Suprapubic skin (tissue), 4 donors: ENCODE measurements at places on chromosomes 16 and 17. TPM values are rescaled to one million over a fixed set of nuclear protein-coding genes. Genes with fewer than 3 reads are reported as not detected.

DNA sequence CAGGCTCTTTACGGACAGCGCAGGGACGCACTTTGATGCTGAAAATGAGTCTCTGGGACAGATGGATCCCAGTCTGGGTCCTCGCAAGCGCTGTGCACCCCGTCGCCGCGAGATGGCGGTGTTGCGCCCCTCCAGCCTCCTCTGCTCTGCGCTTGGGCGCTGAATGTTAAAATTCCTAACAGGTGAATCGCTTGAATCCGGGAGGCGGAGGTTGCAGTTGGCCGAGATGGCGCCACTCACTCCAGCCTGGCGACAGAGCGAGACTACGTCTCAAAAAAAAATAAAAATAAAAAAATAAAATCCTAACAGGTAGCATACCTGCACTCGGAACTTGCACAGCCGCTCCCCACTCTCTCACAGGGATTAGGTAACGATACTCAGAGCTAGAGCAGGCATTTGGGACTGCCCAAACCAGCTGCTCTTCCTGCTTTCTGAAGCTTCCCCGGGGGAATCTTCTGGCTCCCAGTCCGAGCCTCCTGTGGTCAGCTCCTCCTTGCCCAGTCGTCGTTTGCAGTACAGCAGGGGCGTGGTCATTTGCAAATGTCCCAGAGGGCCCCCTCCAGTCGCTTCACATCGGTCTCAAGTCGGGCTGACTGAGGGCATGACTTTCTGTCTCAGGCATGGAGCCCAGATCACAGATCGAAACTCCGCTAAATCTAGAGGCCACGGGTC lies 26.2 kb upstream of the OSGIN1 start:
- no peak for DNase-seq

- DNase-seq, result no peak
These were observed 248.8 kb downstream of the HS3ST3A1 start for GRCh38 chr17:13352747-13353415.

GRCh38 chr17:63528183-63528582 lies 5.0 kb downstream of the KCNH6 start:
- DNase-seq, result no peak

- DNase-seq, result no peak
These were observed 65.1 kb downstream of the WSCD1 start for GRCh38 chr17:6135236-6135635.

GRCh38 chr16:67022531-67023214 lies 6.3 kb upstream of the CBFB start:
- DNase-seq, result no peak

GRCh38 chr16:69444873-69445517 lies 20.6 kb downstream of the CYB5B start:
- DNase-seq, result no peak

DNA sequence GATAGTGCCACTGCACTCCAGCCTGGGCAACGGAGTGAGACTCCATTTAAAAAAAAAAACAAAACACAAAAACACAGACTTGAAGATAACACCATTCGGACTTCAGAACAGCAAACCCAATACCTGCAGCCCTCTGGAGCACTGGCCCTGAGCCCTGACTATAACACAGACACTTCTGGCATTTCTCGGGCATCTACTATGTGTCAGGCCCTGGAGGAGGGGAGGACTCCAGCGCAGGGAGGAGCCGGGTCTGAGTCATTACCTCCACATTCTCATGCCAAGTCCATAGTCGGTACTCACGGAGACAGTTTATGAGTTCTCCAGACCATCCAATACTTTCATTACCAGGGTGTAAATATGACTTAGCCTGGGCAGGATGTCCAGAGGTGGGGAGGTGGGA lies 48.8 kb downstream of the PITPNM3 start:
- DNase-seq, result peak; percentile 54

GRCh38 chr16:27839419-27839818 lies 224.1 kb downstream of the GSG1L start:
- DNase-seq, result no peak

- no peak for DNase-seq
These were observed 24.6 kb downstream of the MARF1 start for GRCh38 chr16:15618392-15618791.

DNA sequence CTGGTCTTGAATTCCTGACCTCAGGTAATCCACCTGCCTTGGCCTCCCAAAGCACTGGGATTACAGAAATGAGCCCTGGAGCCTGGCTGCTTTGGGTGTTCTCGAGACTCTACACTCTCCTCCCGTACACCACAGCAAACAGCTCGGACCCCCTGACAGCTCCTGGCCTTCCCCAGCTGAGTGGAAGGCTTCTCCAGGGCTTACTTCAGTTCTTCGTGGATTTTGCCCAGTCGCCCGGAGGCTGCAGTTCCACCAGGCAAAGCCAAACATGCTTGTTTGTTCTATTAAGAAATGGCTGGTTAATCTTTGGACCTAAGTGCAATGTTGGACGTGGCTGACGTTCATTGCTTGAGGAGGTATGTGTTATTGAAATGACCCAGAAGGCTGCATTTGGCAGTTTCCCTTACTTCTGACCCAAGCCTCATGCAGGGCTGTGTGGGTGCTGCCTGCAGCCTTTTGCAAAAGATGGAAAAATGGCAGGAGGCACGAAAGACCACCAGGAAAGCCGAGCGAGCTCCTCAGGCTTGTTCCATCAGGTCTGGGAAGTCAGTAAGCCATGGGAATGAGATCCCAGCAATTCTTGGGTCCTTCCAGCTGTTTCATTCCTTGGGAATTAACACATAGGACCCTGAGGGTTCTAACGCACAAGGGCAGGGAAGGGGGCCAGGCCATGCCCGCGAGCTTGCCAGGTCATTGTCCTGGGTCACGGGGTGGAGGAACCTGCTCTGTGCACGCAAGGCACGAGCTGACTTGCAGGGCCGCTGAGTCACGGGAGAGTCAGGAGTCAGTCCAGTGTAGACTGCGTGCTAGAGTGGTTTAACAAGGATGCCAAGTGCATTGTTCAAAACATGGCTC lies 23.9 kb upstream of the KLHDC4 start:
- DNase-seq, result no peak

DNA sequence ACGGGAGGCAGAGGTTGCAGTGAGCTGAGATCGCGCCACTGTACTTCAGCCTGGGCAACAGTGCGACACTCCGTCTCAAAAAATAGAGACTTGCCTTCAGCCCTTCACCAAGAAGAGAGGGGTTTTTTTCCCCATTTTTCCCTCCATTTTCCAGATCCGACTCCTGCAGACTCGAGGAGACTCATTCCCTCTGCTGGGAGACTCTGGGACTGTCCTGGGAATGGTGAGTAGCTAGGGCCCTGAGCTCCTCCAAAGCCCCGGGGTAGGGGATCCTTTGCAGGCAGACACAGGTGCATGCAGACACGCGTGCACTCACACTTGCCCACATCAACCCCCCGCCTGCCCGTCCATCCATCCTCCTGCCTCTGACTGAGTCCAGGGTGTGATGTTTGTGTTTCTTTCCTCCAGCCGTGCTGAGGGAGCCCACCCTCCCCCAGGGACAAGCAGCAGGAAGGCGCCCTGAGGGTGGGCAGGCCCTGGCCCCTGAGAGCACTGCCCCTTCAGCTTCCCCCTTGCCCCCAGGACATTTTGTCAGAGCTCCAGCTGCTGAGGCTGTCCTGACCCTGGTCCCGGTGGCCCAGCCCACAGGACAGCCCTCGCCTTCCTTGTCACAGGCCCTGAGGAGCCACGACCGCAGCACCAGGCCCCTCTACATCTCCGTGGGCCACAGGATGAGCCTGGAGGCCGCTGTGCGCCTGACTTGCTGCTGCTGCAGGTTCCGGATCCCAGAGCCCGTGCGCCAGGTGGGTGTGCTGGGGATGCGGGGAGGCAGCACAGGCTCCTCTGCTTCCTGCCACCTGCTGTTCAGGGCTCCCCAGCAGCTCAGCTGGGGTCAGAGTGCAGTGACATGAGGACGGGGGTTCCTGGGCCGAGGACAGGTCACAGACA lies 10.2 kb downstream of the ENDOV start:
- DNase-seq, result no peak

GRCh38 chr16:73228649-73229048 lies 180.7 kb upstream of the ZFHX3 start:
- no peak for DNase-seq

DNA sequence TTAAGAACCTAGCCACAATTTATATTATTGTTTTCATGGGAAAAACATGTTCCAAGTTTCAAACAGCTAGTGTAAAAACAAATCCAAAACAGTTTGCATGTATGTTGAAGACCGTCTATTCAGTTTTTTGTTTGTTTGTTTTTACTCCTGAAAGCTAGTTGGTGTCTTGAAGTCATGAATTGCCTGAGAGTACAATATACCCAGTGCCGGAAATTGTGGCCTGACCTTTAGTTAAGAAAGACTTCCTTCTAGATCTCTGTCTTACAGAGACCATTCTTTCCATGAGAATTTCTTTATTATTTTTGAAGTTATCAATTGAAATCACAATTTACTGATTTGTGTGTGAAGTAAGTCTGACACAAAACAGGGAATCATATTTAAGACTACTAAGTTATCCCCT lies 474.8 kb downstream of the KCNJ2 start:
- no peak for DNase-seq

DNA sequence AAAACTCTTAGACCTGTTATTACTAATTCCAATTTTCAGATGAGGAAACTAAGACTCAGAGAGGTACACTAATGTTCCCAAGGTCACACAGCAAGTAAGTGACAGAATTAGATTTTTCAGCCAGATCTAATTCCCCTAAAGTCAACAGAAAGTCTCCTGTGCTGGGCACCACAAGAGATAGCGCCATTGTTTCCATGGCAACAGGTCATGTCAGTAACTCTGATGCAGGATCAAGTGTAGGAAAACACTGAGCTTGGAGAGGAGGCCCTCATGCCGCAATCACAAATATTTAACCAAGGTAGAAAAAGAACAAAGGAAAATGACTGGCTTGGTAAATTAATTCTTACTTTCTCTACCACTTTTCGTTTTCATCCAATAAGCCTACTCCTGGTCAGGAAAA lies 166.0 kb upstream of the CDH13 start:
- DNase-seq, result no peak

DNA sequence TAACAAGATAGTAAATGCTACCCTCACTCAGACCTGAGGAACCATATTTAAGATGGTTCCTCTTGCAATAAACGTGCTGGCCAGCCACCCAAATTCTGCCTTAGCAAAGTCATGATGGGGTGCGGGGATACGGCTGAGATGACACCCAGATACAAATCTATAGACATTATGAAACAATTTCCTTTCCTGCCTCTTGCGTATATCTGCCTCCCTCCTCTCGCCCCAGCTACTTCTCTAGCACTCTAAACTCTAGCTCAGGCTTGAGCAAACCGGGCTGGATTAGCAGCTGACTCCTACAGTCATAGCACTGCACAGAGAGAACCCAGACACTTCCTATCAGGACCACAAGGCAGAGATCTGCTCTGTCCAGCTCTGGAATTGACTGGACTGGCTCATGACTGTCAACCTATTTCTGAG lies 22.3 kb downstream of the CD300LF start:
- no peak for DNase-seq

KRTAP3-2 gene
- total RNA-seq, result 23.7 TPM

C16orf89 gene
- not detected for total RNA-seq

PLCD3 gene
- 69.7 TPM for total RNA-seq

SALL1 gene
- total RNA-seq, result not detected

NRN1L gene
- total RNA-seq, result not detected

ACSM5 gene
- 1.2 TPM for total RNA-seq

C17orf78 gene
- not detected for total RNA-seq
